Activated T-cell treated with anti-CD3 and anti-CD28 coated beads, Interleukin-2, amount 50 U/mL, for 1 hour (primary cell): ENCODE measurements at places on chromosomes 4 and X.

GRCh38 chrX:41031256-41031967 is 53.8 kb upstream of the USP9X start:
- no peak for DNase-seq

DNA sequence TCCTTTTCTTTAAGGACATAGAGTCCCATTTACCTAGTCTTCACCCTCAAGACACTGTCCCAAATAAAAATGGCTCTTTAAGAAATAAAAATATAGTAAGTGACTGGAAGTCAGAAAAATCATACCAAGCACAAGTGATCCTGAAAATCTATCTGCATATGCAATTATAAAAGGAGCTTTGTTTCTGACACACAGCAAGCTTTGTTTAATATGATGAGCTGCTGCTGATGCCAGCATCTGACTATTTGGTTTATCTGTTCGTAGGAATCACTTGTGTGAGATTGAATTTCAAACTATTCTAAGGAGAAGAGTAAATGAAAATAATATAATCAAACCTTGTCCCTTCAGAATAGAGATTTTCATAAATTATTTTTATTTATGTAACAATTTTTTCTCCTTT is 332.4 kb downstream of the PCDH7 start:
- DNase-seq: no peak

GRCh38 chr4:134365852-134366251 is 164.3 kb upstream of the PABPC4L start:
- no peak for DNase-seq

DNA sequence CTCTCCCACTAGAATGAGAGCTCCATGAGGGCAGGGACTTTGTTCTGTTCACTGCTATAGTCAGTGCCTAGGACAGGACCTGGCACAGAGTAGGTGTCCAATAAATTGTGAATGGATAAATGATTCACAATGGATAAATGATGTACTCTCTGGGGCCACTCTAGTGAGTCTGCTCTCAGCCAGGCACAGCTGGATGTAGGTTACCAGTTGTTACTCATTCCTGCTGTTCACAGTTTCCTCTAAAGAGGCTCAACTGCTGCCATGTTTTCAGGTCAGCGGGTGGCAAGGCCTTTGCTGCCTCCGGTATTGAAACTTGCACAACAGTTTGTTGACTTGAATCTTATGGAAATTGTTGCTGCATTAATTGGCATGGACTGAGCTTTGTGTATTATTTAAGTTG is 99.1 kb downstream of the NHSL2 start:
- no peak for DNase-seq

GRCh38 chr4:142718981-142719380 is 127.1 kb downstream of the INPP4B start:
- DNase-seq: no peak
